Stimulated activated naive CD8-positive, alpha-beta T cell treated with anti-CD3 and anti-CD28 coated beads, Interleukin-15, amount 100 ng/mL, for 72 hours (primary cell): ENCODE measurements at places on chromosomes 5 and 9.

- no peak for DNase-seq
These were observed 27.6 kb upstream of the C5orf47 start for GRCh38 chr5:173961418-173961817.

DNA sequence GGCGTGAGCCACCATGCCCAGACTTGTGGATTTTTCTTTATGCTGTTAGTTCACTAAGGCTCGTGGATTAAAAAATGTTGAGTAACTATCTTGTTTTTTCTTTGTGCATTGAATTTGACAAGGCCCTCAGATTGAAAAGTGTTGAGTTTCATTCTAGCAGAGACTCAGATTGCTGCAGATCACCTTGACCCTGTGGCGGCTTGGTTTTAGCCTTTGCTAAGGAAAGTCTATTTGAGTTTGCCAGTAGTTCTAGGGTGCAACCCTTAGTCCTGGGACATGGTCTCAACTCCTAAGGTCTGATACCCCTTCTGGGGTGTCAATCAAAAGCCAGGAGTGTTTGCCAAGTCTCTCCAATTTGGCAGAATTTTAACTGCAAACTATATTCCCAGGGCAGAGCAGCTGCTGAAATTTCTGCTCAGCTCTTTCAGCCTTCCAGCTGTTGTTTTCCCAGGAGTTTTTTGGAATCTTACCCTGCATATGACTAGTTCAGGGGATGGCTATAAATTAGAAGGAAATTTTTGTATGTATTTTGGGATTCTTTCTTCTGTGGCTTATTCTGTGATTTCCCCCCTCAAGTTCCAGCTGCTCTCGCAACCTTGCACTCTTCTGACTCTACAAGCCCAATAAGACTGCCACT is 84.3 kb upstream of the HAND1 start:
- DNase-seq, result no peak

DNA sequence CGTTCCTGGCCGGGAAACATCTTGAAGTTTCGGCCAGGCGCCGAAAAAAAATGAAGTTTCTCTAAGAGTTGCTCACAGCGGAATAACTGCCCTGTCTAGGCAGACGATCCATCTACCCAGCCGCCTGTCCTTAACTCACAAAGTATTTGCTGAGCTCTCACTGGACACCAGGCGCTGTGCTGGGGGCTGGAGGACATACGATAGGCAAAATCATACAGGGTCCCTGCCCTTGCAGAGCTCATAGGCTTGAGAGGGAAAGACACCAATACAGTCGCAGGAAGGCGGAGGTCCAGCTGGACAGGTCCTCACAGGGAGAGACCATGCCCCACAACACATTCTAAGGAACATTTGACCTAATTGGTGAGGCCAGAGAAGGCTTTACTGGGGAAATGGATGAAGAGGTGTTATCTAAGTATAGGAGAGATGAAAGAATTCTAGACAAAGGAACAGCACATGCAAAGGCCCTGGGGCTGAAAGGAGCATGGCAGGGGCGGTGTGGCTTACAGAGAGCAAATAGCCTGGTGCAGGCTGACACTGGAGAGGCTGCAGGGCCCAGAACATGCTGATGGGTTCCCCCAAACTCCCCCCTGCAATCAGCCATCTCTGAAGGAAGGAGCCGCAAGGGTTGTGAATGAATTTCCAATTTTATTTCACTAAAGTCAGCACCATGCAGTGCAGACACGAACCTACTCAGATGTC is 2.0 kb upstream of the MXD3 start:
- DNase-seq, result no peak

GRCh38 chr5:129904667-129905472 is 605 bp downstream of the CHSY3 start:
- no peak for DNase-seq

DNA sequence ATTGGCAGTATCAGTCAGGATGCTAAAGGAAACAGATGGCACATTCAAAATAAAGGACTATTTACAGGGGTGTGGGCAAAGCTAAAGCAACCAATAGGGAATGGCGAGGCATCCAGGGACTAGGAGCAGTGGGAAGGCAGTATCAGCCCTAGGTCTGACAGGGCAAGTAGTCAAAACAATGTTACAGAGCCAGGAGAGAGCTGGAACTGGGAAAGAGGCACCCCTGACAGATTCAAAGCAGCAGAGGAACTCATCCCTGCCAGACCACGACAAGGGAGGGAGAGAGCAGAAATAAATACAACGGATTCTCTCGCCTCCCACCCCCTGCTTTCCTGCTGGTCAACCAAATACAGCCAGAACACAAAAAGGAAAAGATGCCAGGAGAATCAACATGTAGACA is 371.5 kb downstream of the NR2F1-AS1 start:
- DNase-seq, result no peak

DNA sequence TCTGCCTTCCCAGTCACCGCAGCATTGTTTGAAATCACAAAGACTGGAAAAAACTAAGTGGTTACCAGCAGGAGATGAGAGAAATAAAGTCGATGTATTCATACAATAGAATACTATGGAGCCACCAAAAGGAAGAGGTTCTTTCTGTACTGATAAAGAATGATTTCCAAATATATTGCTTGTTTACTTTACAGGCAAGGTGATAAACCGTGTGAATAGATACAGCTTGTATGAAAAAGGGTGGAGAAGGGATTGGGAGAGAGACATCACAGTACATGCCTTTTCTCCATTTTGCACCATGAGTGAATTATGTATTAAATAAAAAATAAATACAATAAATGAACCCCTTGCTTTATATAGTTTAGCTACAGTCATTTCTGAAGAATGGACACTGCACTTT is 91.7 kb downstream of the RFK start:
- DNase-seq, result no peak

DNA sequence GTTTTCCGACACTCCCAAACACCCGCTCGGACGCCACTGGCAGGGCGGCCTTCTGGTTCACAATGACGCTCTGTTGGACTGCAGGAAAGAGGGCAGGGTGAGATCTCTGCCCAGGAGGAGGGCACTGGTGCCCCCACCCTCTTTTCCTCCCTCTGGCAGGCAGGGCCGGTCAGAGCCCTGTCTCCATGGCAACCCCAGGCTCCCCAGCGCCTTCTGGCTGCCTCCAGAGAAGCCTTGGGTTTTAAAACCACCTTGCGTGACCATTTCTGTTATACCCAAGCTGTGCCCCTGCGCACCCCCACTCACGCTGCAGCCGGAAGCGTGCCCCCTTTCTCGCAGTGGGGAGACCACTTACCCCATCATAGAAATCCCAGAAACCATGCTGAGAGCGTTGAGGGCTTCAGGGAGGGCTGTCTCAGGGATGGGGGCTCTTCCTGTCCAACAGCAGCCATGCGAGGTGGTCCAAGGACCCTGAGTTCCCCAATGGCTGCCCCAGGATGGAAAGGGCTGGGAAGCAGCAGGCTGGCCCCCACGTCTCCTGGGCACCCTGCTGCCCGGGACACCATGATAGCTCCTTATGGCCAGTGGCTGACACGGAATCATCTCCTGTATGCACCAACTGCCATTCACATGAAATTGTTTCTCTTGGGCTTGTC is 7.3 kb downstream of the C9orf50 start:
- DNase-seq, result no peak

DNA sequence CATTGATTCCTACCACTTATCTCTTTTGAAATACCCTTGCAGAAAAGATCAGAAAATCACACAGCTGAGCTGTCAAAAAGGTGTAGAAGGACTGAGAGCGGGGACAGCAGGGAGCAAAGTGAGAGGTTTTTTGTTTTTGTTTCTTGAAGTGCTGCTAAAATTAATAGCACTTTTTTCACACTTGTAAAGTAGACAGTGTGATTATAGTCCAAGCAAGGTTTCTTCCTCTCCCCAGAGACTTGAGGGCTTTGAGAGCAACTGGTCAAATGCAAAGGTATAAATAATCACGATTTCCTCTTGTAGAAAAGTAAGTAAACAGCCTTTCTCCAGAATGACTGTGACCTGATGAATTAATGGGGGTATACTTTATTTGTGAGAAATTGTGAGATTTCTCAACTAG is 326.9 kb downstream of the ZNF608 start:
- DNase-seq, result no peak

- DNase-seq, result peak; percentile 87
These were observed 2.2 kb downstream of the TNIP1 start for GRCh38 chr5:151078490-151079262.

DNA sequence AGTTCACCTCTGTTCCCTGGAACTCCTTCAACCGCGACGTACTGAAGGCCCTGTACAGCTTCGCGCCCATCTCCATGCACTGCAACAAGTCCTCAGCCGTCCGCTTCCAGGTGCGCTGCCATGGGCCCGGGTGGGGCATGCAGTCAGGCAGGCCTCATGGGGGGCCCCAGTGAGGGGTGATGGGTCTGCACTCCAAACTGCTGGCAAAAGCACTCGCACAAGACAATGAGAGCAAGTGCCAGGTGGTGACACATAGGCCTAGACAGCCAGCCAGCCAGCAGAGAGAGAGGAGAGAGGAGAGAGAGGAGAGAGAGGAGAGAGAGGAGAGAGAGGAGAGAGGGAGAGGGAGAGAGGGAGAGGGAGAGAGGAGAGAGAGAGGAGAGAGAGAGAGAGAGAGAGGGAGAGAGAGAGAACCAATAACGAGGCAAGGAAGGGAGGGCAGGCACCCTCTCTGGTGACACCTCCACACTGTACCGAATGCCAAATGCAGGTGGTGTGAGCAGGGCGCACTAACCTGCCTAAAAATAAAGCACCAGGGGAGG is 21.0 kb downstream of the DBH start:
- DNase-seq, result no peak

DNA sequence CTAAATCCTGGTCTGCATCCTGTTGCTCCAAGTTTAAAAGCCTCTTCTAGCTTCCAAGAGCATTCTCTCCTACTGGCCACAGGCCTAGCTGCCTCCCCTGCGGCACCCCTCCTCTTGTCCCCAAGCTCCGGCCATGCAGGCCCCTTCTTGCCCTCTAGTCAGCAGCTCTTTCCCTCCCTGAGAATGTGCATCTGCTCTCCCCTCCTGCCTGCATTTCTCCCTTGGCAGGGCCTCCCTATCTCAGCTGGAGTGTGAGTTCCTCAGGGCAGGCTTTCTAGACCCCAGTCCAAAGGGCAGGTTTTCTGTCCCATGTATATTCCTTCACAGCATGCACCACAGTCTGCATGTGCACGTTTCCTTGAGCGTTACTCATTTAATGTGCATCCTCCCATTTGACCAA is 24.6 kb upstream of the BARX1 start:
- no peak for DNase-seq

DNA sequence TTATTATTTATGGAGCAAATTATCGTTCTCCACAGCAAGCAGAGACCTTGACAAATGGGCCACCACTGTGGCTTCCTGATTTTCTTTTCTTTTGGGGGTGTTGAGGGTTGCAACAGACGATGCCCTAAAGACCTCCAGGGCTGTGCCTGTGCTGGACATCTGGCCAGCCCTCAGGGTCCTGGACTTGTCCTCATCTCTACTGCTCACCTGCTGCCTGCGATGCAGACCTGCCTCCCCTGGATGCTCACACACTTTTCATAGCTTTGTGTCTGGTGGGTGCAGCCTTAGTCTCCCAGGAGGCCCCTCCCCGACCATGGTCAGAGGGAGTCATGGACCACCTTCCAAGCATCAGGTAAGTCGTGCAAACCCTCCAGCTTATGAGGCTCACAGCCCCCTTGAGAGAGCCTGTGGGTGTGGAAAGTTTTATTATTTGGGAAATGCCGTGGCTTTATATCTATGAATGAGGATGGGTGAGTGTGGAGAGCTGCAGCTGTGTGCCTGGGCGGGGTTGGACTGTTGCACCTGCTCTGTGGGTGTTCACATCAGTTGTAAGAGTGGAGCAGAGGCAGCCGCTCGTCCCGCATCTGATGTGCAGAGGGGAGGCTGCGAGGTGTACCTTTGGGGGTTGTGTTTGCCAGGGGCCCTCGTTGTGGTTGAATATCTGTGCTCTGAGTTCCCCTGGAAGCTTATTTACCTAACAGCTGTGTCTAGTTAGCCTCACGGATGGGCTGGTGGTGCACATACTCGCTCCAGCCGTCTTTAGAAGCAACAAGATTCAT is 126.3 kb upstream of the IRX4 start:
- DNase-seq, result no peak

DNA sequence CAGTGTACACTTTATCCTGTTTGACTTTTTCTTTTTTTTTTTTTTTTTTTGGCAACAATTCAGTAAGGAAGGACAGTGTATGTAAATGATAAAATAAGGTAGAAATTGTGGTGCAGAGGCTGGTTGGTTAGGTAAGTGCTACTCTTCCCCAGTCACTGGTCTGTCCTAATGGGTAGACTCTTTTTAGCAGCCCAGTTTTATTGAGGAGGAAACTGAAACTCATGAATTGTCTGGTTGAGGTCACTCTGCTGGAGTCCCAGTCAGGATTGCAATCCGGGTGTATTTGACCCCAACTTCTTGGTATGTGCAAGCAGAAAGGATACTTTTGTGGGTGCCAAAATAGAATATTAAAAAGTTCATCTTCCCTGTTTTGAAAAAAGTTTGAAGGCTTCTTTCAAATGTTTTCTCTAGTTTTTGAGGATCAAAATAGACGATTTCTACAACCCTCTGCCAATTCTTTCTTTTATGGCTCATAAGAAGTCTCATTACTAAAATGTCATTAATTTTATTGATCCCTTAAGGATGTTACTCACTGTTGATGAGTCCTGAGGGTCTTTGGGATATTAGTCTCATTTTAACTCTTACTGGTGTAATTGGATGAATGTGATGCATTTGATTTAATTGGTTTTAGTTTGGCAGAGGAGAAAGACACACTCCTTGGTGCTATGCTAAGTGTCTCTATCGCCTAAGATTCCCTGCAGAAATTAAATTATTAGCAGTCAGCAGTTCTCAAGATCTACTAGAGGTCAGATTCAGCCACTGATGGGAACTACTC is 171.9 kb downstream of the KDM4C start:
- no peak for DNase-seq

DNA sequence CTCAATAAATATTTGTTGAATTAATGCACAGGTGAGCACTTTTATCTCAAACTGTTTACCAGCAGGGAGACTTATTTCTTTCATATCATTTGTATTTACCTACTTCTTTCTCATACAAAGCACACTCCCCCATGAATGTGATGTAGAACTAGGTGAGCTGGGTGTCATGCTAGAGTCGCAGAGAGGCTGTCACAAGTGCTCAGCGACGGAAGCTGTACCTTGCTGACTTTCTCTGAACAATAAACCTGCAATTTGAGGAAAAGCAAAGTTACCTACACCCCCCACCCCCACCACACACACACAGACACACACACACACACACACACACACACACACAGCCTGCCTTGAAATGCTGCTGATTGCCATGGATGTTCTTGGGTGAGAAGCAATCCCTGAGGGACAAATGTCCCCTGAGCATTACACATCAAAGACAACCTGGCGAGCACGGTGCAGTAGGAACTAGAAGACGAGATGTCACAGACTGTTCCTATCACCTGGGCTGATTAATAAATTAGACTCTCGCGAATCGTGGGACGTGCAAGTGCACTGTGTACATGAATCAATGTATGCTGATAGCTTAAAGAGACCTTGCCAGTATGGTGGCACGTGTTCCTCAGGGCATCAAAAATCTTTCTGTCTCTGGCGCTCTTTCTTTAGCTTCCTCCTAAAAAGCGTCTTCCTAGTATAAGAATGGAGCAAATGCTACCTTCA is 66.1 kb downstream of the BRINP1 start:
- DNase-seq, result no peak
